ENCODE measurements at places on chromosomes 3 and 15. TPM values are rescaled to one million over a fixed set of nuclear protein-coding genes. Genes with fewer than 3 reads are reported as not detected.

DNA sequence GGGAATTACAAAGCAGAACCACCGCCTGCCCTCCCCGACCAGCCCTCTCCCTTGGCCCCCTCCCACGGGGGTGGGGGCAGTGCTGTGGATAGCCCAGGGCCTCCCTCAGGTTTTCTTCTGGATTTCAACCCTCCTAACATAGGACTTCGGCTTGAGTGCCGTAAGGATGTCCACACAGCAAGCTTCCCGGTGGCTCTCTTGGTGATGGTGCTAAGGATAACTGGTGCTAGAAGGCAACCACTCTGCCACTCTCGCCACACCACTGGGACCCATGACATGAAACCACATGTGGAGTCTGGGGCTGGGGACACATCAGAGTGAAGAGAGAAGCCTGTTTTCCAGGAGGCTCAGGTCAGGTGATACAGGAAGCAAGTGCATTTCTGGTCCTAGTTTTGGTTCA lies 35.4 kb downstream of the SCN5A start:
- DNase-seq = peak; percentile 60

DNA sequence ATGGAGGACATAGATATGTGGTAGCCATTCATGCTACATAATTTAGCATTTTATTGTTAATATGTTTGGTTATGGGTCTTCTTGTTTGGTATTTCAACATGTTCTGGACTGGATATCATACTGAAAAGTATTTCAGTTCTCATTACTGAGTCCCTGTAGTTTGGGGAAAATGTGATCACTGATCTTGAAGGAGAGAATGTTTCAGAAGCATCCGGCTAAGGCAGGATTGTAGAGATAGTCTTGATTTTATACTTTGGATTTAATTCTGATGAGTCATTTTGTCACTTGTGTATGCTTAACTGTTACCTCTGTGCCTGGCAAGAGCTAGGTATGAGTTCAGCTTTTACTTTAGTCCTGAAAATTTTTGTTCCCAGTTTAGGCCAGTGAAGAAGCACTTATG lies 7.1 kb downstream of the CHD2 start:
- DNase-seq = no peak

GRCh38 chr3:81299481-81299880 lies 462.0 kb downstream of the GBE1 start:
- no peak for DNase-seq

DNA sequence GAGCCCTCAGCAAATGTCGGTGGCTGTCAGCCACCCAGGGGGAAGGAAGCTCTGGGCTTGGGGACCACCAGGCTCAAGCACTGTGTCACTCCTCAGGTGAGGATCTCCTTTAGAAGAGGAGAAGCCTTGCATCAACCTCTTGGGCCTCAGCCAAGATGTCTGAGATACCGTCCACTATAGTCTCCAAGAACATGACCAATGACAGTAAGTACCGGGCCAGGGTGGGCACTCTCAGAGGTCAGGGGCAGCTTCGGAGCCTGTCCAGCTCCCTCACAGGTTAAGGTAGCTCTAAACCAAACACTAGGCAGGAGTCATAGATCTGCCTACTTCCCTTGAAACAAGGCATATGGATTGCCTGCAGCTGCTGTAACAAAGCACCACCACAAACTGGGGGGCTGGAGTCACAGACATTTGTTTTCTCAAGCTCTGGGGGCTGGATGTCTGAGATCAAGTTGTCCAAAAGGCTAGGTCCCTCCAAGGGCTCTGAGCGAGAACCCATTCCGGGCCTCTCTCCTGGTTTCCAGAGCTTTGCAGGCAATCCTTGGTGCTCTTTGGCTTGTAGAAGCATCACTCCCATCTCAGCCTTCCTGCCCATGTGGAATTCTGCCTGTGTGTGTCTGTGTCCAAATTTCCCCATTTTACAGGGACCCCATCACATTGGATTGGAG lies 1.3 kb downstream of the CFAP100 start:
- DNase-seq = peak; percentile 21

DNA sequence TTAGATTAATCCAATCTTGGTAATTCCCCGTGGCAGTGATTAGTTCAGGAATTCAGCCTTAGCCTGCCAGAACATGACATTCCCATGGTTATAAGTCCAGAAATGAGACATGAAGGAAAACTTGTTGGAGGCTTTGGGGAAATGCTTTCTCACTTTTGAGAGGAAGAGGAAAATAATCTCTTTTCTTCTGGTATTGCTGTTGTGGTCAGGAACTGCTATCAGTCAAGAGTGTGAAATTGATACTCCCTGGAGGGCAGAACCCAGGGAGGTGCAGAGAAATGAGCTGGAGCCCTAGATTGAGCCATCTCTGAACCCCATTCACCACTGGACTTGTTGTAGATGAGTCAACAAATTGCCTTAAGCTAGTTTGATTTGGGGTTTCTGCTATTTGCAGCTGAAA lies 38.6 kb upstream of the APH1B start:
- peak; percentile 88 for DNase-seq

- DNase-seq = peak; percentile 32
Observed at GRCh38 chr3:16069149-16069922, 105.1 kb upstream of the GALNT15 start.

DNA sequence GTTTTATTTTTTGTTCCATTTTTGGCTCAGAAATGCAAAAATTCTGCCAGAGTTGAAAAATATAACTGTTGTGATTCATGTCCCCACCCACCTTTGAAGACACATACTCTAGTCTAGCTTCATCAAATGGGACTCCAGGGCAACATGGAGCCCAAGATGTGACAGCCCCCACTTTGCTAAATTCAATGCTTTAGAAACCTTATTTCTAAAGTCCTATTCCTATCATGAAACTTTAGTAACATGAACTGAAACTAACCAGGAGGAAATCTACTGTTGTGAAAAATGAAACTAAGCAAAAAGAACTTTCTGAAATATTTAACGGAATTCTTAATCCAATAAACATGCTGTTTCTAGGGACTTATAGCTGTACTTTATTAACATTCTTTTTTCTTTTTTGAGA lies 20.3 kb downstream of the UBP1 start:
- DNase-seq = no peak

Gene AP3B2
- total RNA-seq = 0.36 TPM

Gene SCN11A
- under 0.01 TPM for total RNA-seq

DNA sequence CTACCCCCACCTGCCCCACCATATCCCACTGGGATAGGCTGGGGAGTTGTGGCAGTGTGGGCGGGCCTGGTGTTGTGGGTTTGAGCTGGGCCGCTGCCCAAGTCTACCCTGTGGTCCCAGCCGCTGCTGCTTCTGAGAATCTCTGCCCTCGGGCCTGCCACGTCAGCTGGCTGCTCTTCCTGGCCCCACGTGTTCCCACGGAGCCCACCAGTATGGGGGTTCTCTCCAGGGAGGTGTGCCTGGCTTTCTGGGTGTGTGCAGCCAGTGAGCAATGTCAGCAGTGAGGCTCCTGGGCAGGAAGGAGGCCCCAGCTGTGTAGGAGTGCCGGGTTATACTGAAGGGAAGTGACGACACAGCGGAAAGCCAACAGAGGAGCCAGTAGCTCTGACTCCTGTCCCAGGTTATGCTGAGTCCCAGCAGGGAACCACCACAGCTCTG lies 10.5 kb downstream of the GNAI2 start:
- DNase-seq = peak; percentile 98

DNA sequence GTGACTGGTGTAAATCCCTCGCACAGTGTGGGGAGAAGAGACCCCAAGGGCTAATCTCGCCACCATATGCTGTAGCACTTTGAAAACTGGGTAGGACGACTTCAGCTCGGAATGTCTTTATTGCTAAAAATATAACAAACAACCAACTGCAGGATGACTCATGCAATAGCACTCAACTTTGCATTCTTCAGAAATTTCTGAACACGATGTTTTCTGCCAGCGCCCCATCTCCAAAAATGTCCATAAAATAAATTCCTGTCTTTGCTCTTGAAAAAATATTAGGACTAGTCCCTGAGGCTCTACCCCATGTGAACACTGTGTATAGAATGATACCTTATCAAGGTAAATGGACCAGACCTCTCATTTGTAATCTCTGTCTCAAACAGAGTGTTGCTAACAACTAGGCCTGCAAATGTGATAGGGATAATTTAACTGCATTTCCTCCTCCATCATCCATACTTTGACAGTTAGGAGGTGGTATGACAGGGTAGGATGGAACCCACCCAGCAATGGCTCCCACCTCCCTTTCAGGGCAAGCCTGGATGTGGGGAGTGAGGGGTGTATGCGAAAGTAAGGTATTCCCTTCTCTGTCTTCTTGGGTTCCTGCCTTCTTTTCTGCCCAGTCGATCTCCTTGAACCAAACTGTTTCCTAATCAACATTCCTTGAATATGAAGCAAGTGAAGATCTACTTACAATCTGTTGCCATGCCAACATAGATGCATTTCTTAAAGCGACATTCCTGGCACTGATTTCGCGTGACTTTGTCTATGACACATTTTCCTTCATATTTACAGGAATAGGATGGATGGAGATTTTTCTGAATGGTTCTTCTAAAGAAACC lies 201.1 kb downstream of the NR1D2 start:
- peak; percentile 80 for DNase-seq

Gene ABHD10
- total RNA-seq = 23.6 TPM

DNA sequence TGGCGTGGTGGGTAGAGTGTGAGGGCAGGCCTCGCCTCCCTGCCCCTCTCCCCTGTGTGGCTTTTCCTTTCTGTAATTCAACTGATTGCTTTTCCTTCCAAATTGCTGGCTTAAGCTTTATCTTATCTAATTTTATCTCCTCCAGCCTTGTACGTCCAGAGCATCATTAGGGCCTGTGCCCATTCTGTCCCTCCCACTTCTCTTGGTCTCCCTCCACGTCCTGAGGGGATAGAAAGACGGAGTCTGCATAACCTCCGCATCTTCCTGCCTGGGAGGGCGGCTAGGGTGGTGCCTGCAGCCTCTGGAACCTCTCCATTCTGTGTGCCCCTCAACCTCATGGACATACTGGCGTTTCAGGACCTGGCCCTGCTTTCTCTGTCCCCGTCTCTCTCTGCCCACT lies 39.8 kb downstream of the CACNA1D start:
- no peak for DNase-seq

Gene ADAMTS17
- under 0.01 TPM for total RNA-seq
